ENCODE measurements at places on chromosomes 2 and 18.

DNA sequence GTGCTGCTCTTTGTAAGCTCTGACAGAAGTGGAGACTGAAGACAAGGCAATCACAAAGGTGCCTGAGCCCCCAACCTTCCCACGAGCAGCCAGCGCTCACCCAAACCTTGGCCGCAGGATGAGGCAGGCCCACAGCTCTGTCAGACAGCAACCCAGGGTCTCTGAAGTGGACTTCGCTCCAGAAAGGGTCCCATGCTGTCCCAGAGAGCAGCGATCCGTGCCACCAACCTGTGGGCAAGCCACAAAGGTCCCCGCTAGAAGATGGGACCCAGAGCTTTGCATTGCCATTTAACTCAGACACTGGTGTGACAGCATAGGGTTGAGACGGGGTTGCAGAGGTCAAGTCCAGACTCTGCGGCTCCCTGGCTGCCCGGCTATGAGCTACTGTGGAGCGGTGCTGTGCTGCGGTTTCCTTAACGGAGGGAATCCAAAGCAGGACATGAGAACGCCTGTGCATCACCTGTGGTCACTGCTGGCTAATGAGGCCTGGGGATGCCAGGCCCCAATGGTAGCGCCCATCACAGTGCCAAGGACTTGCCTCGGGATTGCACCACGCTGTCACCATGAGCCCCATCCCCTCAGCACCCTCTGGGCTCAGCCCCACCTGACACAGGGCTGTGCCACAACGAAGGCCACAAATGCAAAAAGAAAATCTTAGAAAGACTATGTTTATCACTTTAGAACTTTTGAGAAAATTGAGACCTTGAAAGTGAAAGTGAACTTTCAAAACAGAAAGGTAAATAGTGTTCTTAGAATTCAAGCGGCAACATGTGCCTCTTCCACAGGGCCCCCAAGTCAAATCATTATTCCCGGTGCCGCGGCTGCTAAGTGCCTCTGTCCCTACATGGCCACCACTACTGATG, 103.4 kb downstream of the HDAC4 start:
- peak; percentile 32 for DNase-seq

- DNase-seq: no peak
These were observed 53.9 kb downstream of the MYO7B start for GRCh38 chr2:127589358-127589757.

DNA sequence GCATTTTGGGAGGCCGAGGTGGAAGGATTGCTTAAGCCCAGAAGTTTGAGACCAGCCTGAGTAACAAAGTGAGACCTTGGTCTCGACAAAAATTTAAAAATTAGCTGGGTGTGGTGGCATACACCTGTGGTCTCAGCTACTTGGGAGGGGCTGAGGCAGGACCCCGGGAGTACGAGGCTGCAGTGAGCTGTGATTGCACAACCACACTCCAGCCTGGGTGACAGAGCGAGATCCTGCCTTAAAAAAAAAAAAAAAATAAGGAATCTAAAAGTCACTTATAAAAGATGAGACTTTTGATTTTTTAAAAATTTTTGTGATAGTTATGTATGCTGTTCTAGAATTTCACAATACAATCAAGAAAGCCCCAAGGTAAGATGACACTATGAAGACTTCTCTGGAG, 33.1 kb downstream of the ID2 start:
- DNase-seq: no peak

GRCh38 chr2:26504002-26504401, 26.1 kb upstream of the OTOF start:
- DNase-seq: no peak

GRCh38 chr2:231716666-231717280, 8.4 kb downstream of the PTMA start:
- DNase-seq: no peak

DNA sequence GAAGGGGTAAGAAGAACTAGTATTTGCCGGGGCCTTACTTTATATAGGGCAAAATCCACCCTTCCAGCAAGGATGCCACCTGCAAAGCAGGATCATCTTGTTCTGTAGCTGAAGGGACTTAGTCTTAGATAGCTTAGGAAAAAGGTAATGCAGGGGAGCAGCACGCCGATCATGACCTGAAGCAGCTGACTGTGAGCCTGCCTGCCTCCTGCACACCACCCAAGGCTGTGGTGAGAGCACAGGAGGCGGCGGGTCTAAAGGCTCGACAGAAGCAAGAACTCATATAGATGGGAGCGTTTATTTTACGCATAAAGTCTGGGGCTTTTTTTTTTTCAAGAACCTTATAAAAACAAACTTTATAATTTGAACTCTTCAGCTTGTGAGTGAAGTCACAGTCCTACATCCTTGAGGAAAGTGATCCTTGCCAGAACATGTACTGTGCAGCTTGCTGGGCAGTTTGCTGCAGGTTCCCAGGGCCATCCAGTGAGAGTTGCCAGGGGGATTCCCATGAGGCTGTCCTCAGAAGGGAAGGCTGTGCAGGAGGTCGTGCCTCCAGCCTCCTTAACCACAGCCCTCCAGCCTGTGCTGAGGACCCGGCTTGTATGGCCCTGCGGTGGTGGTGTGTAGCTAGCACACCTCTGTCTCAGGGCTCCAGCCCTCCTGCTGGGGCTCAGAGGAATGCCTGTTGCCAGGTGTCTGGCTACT, 92.1 kb downstream of the RNF144A start:
- DNase-seq: no peak

DNA sequence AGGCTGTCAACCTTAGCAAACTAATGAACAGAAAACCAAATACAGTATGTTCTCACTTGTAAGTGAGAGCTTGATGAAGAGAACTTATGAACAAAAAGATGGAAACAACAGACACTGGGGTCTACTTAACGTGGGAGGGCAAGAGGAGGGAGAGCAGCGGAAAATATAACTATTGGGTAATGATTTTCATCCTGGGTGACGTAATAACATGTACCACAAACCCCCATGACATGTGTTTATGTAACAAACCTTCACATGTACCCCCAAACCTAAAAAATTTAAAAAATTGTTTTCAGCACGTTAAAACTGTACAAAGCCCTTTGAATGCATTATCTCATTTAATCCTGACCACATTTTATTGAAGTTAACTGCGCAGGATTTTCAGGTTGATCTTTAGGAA, 64.9 kb upstream of the RBMS1 start:
- DNase-seq: no peak

DNA sequence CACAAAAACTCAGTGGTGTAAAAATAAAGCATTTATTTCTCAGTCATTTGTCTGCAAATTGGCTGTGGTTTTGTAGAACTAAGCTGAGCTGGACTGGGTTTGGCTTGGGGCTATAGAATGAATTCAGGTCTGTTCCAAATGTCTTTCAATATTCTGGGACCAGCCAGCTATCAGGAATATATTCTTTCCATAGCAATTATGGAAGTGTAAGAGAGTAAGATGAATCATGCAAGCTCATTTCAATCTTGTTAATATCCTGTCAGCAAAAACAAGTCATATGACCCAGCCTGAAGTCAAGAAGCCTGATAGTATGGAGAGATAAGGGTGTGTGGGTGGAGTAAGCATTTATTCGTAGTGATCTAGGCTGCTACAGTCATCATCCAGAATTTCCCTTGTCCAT, 481.0 kb upstream of the CDH2 start:
- no peak for DNase-seq

DNA sequence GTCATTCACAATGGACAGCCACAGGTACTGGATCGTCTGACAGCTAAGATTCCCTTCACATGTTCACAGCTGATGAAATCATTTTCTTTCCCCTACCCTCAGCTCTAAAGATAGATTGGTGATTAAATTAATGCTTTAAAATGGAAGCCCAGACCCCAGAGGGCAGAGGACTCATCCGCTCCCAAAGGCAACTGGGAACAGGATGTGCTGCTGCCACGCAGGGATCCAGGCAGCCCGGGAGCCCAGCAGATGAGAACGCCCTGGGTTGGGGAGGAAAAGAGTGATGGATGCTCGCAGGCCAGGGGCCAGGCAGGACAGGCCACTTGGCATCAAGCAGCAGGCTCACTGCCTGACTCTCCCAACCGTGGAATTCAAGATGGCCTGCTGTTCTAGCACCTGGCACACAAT, 41.3 kb downstream of the HDHD2 start:
- no peak for DNase-seq

DNA sequence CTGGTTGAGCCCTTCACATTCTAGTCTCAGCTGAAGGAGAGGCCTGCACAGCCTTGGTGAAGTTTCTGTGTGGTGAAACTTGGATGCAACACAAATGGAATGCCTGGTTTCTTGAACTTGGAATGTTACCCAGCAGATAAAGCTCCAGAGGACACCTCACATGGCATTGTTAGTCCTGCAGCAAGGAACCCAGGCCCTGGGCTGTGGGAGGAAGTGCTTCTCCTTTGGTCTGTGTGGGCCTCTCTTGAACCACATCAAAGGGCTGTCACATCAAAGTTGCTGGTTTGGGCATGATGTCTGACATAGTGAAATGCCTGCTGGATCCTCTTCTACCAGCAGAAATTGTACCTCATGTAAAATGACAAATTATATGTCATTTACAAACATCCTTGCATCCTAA, 198.5 kb downstream of the FHOD3 start:
- DNase-seq: no peak

DNA sequence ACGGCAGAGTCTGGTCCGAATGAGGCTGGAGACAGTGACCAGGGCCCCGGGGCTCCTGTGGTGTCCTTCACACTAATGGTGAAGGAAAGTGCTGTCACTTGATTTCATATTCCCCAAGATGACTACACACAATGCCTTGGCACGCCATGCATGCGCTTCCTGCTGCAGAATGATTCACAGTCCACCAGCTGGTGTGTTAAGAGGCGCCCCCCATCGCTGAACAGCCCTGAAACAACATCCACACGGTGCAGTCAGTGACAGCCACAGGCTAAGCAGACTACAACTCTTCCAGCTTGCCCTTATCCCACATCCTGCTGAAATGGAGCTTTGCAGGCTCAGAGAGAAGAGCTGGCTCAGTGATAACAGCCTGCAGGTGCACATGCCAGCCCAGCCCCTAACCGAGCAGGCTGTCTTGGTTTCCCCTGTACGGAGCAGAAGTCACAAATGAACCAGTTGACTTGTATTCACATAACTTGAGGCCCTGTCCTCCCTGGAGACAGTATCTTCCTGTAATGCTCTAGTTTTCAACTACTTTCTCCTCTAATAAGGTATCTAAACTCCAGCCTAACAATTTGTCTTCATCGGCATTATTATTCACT, 24.3 kb upstream of the CDH20 start:
- no peak for DNase-seq

- no peak for DNase-seq
These were observed 51.6 kb upstream of the CD28 start for GRCh38 chr2:203654826-203655225.

DNA sequence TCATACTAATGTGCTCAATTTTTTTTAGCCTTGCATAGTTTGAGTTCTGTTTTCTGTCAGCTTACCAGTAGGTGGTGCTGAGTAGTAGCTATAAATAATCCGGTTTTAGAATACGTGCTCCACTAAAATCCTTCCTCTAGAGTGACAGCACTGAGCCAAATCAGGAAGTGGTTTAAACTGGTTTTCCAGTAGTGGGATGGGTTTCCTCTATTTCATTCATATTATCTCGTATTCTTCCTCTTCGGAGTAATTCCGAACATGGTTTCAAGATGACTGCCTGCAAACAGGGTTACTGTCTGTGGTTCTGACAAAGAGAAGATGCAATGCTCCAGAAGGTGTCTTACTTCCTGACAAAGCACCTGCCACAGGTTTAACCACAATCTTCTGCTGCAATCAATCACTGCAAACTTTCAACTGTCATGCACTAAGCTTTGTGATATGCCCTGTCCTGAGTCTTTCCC, 496.9 kb upstream of the VRK2 start:
- DNase-seq: no peak

GRCh38 chr2:33381301-33381858, 95.1 kb upstream of the RASGRP3 start:
- no peak for DNase-seq

DNA sequence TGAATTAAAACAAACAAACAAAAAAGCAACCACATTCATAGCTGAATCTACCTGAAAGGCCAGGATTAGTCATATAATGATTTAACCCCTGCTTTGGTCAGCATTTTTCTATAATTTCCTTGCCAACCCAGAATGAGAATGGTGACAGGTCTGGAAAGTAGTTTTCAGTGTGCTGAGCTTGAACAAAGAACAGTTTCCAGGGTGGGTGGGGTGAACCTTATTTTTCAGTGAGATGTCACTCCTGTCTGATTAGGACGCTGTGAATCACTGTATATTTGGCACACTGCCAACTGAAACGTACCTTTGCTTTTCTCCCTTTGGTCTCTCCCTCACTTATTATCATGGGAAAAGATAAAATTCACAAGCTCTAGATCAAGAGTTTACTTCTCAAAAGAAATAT, 35.0 kb upstream of the DSC1 start:
- no peak for DNase-seq

DNA sequence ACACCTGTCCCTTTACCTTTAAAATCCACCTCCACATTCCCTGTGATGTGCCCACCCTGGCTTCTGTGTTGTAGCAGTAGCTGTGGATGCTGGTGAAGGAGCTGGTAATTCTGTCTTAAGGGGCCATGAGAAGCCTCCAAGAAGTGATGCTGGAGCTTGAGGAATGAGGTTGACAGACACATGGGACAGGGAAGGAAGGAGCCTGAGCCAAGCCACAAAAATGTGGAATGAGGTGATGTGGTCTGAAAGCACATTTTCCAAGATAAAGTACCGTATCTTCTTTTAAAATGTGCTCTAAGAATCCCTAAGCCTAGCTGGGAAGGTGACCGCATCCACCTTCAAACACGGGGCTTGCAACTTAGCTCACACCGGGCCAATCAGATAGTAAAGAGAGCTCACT, 31.2 kb downstream of the VWA3B start:
- DNase-seq: no peak

DNA sequence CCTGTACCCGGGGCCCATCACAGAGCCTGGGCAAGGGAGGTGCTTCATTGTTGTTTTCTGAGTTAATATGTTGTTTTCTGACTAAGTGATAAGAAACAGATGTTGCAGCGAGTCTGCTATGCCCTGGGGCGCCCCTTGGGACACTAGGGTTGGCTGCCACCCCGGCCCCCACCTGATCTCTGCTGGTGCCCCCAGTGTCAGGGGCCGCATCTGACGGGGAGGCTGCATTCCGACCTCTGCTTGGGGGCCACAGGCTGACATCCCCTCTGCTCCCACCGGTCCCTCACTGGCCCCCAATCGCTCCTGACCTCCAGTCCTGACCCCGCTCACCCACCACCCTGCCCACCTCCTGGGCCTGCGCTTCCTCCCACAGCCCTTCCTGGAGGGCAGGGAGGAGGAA, 65.9 kb downstream of the LONRF2 start:
- DNase-seq: no peak

GRCh38 chr18:49613641-49614151, 51.8 kb downstream of the LIPG start:
- DNase-seq: no peak
